Activated naive CD8-positive, alpha-beta T cell treated with anti-CD3 and anti-CD28 coated beads for 36 hours (primary cell): ENCODE measurements at places on chromosomes 7 and 10. TPM values are rescaled to one million over a fixed set of nuclear protein-coding genes. Genes with fewer than 3 reads are reported as not detected.

OR6V1 gene
- total RNA-seq = not detected

- no peak for DNase-seq
These were observed 39.5 kb downstream of the CACNA2D1 start for GRCh38 chr7:82404094-82404493.

DNA sequence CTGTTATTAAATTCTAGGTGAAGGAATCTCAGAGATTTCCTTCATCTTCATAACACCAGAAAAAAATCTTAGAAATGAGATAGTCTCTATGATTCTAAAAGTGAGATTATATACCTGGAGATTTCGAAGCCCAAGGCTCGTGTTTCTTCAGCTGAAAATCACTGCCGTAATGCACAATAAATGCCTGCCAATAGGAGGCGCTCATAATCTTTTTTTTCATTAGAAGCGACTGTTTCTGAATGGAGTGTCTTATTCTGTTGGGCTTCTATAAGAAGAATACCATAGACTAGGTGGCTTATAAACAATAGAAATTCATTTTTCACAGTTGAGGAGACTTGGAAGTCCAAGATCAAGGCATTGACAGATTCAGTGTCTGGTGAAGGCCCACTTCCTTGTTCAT, 294.7 kb downstream of the PRKG1 start:
- DNase-seq = no peak

DNA sequence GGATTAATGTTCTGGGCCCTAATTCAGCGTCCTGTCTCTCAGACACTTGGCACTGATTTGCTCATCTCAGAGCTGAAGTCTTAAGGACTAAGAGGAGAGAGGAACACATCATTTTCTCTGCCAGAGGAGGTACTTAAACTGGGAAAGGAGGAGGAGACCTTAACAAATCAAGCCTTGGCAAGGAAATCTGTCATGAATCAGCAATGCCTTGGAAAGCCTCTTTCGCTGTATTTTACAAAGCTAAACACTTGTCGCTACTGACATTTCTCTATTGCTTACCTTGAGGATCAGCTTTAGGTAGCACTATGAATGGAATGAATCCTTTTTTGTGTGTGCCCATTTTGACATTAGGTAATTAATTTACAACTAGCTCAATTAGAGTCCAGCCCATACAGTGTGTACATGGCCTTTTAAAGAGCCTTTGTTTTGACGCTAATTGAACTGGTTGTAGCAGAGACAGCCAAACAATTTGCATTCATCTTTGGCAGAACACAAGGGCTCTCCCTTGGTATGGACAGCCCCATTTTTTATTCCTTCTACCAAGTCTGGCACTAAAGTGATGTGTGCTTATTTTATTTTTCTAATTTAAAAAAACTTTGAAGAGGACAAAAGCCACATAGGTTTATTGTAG, 37.4 kb downstream of the AUTS2 start:
- no peak for DNase-seq

DNA sequence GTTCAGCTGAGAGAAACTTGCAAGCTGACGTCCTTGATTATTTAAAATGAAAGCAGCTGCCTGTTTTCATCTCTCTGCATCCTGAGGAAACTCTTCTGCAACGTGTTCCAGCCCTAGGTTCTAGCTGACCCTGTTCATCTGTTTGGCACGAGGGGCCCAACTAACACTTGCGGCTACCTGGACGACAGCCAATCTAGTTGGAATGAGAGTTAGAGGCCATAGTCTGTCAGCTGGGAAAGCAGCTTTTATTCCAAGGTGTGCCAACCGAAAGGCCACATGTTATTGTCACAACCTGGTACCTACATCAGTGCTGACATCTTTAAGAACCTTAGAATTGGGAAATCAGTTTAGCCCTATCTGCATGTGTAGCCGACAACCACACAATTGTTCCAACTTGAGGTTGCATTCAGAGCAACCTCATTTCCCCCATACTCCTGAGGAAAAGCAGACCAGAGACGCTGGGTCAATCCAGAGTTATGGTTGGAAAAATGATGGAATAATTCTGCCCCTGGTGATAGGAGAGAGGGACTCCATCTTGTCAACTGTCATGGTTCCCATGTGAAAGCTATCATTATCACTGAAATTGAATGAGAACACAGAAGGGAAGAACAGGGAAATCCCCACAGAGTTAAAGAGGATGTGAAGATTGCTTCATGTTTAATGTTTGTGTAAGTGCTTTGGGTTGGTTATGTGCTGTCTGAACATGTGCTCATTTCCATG, 121.6 kb downstream of the EGFR start:
- no peak for DNase-seq

STX1A gene
- 4.9 TPM for total RNA-seq

ACTL6B gene
- total RNA-seq = not detected

HTR5A gene
- total RNA-seq = not detected

HYAL4 gene
- total RNA-seq = not detected

DNA sequence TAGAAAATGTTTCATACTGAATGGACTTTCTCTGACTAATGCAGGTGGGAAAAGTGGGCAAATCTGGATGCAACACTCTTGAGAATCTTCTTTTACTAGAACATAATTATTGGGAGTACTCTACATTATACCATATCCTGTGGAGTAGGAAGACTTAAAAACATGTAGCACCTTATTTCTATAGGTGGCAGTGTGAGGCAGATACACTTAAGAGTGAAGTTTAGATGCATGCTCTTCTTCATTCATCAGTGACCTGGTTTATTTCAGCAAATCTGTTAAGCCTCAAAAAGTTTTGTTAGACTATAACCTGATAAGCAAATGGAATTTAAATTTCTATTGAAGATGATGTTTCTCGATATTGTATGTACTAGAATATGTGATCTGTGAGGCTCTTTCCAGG, 1087.1 kb upstream of the LRRN3 start:
- DNase-seq = no peak

CDC123 gene
- 170 TPM for total RNA-seq

DNA sequence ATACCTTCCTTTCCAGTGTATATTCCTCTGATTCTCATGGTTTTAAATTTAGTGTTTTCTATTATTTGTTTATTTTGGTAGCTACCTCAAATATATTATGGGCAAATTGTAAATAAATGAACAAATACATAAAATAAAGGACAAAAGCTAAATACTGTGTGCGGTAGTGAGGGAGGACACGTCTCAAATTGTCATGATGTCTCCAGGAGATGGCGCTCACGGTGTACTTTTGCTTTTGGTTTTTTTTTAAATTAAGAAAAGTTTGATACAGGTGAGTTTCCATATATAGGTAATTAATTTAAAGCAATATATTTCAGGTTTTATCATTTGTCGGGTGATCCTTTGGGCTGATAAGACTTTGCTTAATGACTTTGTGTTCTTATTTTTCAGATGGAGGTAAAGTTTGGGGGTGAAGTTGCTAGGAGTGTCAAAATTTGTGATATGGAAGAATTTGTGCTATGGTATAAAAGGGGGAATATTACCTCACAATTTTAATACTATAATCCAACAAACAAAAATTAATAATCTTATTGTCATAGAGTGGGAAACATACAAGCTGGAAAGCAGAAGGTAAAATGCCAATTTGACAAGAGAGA, 68.4 kb upstream of the TMEM229A start:
- DNase-seq = no peak

SUN1 gene
- total RNA-seq = 53.4 TPM

FGFR2 gene
- not detected for total RNA-seq

FAM25G gene
- not detected for total RNA-seq

COBL gene
- not detected for total RNA-seq

GRCh38 chr10:91412354-91413087, 2.4 kb downstream of the HECTD2 start:
- no peak for DNase-seq

GRCh38 chr7:129952086-129952652, 591 bp downstream of the UBE2H start:
- no peak for DNase-seq

- DNase-seq = no peak
These were observed 37.4 kb downstream of the MACROH2A2 start for GRCh38 chr10:70090013-70090412.

PAX4 gene
- not detected for total RNA-seq

CCDC146 gene
- total RNA-seq = 0.90 TPM

GRCh38 chr10:97180363-97180755, 5.4 kb downstream of the SLIT1 start:
- no peak for DNase-seq
